ENCODE measurements at places on chromosomes 5 and 9.
A peak's percentile ranks its signal among the peaks of the same experiment; 100 is the strongest.

GRCh38 chr9:127541865-127542264, 70.2 kb upstream of the STXBP1 start:
- no peak for DNase-seq

DNA sequence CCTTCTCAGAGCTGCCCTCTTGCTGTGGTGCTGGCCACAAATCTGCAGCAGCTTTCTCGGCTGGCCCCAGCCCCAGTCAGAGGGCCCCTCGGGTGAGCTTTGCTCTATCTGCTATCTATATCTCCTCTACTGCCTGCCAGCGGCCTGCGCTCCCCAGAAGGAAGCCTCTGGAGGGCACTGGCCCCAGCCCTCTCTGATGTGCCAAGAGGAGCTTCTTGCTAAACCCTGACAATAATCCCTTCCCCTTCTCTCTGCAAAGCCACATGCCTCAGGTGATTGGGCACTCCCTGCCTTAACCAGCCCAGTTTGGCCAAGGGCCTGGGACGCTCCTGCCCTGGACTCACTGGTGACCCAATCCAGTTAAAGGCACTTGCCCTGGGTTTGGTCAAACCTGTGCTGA, 42.7 kb downstream of the CAMK2A start:
- no peak for DNase-seq

- DNase-seq: no peak
Measured at GRCh38 chr5:54553659-54554207, 36.2 kb downstream of the SNX18 start.

DNA sequence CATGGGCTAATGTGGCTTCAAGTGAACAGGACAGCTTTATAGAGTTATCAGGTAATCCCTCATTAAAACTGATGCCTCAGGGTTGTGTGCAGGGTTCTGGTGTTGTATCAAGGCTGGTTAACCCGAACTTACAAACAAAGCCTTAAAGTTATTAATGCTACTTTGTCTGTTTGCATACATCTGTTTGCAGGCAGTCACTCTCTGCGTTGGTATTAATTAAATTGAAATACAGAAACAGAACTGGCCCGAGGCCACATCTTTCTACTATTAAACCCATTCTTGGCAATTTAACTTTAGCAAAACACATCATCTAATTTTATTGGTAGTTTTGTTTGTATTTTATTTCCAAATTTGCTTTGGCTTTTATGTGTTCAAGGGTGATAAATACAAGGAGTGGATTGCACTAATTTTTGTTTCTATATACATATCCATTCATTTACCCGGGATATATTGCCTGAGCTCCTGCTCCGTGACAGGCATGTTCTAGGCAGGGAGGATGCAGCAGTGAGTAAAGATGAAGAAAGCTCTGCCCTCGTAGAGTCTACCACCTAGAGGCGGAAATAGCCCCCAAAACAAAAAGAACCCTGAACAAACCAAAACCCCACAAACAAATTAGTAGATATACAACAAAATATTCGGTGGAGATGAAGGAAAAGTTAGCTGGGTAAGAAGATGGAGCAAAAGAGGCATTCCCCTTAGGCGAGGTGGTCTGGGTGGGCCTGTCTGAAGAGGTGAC, 164.2 kb downstream of the MACROH2A1 start:
- no peak for DNase-seq

DNA sequence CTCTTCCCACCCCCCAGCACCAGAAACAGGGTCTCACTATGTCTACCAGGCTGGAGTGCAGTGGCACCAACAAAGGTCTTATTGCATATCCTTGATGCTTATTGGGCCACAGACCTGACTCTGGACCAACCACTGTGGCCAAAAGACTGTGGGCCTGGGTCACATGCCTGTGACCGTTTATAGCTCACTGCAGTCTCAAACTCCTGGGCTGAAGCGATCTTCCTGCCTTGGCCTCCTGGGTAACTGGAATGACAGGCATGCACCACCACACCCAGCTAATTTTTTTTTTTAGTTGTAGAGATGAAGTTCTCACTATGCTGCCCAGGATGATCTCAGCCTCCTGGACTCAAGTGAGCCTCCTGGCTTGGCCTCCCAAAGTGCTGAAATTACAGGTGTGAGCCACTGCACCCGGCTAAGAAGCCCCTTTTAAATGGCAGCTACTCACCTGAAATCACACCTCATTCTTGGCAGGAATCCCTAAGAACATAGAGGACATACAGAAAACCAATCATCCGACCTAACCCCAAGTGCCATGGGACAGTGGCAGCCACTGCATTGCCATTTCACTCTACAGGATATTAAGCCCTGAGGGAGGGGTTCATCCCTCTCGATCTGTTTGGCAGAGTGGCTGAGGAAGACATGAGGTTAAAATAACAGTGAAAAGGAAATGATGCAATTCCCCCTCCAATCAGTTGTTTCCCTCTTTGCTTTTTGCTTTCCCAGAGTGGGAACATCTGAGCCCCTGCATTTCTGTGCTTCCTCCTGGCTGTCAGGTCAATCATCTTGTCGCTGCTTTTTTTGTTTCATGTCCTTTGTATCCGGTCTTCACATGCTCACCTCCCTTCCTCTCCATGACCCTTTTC, 74.6 kb downstream of the LRRC70 start:
- no peak for DNase-seq

DNA sequence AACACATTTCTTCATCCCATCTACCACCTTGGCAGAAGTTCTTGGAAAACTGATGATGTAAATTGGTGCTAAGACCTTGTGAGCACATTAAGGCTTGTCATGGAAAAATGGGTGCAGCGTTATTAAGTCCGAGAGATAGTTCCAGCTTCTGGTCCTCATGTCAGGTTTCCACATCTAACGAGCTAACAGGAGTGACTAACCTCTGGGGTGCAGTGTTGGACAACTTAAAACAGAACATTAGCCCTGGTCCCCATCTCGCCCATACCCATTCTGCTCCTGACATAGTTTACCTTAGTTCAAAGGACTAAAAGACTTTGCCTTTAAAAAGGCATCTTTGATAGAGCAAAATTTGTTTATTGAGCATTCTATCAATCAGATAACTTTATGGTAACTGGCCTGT, 128.0 kb downstream of the SLC1A3 start:
- no peak for DNase-seq

- DNase-seq: no peak
Measured at GRCh38 chr5:166302166-166302565, 1989.3 kb upstream of the WWC1 start.

GRCh38 chr9:38443181-38443580, 18.9 kb upstream of the IGFBPL1 start:
- no peak for DNase-seq

DNA sequence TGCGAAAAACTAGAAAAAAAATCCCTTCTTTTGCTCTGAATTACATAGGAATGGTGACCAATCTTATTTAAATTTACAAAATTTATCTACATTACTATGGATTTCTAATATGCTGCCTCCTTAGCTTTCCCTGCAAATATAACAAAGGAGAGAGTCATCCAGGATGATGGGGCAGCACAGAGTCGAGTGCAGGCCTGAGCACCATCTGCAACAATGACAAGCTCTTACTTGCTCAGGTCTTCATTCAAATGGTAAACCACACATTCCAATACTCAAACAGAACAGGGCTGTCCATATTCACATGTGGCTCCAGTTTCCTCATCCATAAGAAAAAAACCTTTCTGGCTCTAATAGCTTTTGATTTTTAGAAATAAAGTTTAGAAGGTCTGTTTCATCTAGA, 33.5 kb upstream of the ZNF354B start:
- no peak for DNase-seq

- DNase-seq: no peak
Measured at GRCh38 chr5:43553381-43553780, 3.5 kb downstream of the PAIP1 start.

DNA sequence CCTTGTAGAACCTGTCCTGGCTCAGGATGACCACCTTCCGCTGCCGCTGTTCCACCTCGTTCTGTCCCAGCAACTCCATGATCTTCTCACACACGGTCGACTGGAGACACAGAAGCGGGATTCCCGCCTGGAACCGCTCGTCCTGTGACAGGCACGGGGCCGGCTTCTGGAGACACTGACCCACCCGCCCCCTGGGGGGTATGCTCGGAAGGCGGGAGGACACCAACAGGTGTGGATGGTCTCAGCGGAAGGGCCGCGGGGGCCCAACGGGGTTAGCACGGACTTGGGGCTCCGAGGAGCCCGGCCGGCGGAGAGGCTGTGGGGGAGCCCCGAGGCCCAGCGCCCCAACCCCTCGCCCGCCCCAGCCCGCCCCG, 530 bp downstream of the UCK1 start:
- DNase-seq: no peak

DNA sequence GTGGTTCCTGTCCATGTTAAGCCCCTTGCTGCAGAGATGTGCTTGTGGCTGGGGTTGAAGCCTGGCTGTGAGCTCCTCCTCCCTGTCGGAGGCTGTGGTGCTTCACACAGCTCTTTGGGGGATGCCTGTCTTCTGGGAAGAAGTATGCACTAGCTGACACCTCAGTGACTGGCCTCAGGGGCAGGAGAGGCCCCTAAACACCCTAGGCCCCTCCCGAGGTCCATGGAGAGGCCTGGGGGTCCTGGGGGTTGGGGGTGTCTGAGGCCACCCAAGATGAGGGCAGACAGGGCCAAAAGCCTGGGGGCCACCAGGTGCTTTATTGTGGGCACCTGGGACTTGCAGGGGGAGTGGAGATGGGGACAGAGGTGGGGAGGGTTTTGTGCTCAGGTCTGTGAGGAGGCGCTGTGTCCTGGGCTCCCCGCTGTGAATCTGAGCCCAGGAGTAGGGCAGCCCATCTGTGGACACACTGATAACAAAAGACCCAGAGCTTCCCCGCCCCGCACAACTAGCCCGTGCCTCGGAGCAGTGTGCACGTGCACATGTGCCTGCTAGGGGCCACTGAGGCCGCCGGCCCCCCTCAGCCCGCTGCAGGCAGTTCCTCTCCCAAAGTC, 92.0 kb downstream of the PHF2 start:
- DNase-seq: peak; percentile 53

DNA sequence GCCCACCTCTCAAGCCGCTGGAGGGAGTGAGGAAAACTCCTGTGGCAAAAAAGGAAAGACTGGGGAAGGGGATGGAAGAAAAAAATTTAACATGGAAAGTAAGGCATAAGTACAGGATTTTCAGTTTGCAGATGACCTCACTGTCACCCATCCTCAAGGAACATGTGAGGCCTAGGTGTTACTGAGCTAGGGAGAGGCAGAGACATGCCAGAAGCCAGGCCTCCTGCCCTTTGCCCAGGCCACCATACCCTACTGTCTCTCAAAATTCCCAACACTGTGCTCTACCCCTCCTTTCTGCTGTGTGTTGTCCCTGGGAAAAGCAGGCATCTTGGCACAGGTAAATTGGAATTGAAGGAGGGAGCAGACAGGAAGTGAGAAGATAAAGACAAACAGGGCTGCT, 4.4 kb upstream of the MGAT1 start:
- DNase-seq: no peak

- no peak for DNase-seq
Measured at GRCh38 chr9:78407636-78408312, 110.8 kb downstream of the PSAT1 start.

GRCh38 chr5:172953776-172954675, 5.2 kb upstream of the RPL26L1 start:
- DNase-seq: no peak

DNA sequence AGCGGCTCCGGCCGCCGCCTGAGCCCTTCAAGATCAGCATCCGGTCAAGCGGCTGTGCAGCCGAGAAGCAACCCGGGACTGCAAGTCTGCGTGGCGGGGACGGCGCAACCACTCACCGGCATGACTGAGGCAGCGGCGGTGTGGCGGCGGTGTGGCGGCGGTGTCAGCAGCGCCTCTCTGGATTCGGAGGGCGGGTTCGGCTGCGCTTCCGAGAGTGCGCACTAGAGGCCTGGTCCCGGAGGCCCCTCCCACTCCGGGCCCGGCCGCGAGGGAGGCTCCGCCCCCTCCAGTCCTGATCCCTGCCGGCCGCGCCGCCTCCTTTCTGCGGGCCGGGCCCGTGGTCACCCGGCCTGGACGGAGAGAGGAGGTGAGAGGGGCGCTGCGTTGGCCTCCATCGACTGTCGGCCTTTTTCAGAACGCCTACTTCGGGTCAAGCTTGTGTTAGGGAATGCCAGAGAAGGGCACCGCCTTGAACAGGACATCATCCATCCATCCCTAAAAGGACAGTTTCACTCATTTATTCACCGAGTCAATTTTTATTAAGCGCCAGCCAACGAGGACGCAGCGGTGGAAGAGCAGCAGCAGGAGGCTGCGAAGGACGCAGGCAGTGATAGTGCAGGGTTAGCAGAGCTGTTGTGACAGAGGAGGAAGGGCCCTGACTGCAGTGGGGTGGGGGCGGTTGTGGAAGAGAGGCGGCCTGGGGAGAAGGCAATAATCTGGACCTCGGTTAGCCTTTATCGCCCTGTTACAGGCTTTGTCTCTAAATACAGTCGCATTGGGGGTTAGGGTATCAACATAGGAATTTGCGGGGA, at the start of gene ATOX1:
Gene ATOX1, minus strand, starts transcription at position 202 of the 812 bp plus-strand sequence. Its CDS starts 80 bp downstream, at position 122.
- DNase-seq: peak; percentile 96

DNA sequence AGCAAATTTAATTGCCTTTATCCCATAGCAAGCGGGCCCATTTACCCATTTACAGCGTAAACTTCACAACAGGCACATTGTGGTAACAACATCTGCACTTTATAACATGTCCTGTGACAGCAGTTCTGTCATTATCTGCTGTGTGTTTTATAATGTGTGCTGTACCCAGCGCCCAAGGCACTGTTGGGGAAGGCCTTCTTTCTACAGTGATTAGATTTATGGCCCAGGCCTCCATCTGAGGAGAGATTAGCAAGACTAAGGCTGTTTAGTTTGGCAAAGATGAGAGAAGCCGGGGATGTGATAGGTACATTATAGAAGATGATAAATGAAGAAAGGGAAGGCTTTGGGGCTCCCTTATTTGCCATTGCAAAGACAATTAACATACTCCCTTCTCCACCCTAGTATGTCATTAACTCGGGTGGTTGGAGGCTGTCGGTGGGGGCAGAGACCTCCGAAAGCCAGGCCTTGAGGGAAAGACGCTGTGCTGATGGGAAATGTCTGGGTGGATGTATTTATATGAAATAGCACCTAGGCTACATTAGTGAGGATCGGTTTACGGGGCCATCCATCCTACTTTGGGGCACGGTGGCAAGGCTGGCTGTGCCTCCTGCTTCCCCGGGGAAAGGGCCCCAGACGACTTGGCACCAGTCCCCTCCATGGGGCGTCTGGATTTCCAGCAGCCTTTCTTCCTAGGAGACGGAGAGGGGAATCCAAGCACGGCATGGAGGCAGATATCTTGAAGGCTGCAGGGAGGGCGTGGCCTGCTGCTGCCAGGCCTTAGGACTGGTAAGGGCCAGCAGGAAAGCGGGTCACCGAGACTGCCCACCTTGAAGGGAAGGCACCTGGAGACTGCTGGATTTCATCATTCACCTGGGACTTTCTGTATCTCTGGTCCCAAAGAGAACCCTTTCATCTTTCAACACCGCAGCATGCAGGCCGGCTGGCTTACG, 64.3 kb upstream of the PTCH1 start:
- DNase-seq: no peak

- DNase-seq: no peak
Measured at GRCh38 chr9:72691671-72692070, 170.3 kb downstream of the TMC1 start.

DNA sequence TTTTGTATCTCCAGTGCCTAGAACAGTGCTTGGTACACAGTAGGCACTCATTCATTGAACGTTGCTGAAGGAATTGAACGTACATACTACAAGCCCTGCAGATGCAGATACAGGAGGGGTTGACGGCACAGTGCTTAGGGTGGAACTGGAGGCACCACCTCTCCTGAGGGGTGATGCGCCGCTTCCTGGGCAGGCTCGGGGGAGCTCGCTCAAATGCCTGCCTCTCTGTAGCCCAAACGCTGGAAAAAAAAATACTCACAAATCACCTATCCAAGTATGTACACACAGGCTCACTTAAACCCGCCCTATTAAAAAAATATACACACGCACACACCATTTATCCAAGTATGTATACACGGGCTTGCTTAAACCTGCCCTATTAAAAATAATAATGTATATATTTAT, 536 bp upstream of the COMMD10 start:
- DNase-seq: no peak

- DNase-seq: no peak
Measured at GRCh38 chr9:121649476-121650216, 1.8 kb upstream of the DAB2IP start.

Measured in activated effector memory CD4-positive, alpha-beta T cell treated with anti-CD3 and anti-CD28 coated beads, Interleukin-2, amount 50 U/mL, for 16 hours (primary cell).